ENCODE measurements at places on chromosomes 4 and X.

- no peak for DNase-seq
Observed at GRCh38 chrX:125953814-125954213, 212.3 kb downstream of the DCAF12L2 start.

- no peak for DNase-seq
Observed at GRCh38 chr4:147354237-147354636, 126.7 kb upstream of the EDNRA start.

GRCh38 chr4:40736910-40737309, 12.8 kb upstream of the NSUN7 start:
- DNase-seq, result no peak

DNA sequence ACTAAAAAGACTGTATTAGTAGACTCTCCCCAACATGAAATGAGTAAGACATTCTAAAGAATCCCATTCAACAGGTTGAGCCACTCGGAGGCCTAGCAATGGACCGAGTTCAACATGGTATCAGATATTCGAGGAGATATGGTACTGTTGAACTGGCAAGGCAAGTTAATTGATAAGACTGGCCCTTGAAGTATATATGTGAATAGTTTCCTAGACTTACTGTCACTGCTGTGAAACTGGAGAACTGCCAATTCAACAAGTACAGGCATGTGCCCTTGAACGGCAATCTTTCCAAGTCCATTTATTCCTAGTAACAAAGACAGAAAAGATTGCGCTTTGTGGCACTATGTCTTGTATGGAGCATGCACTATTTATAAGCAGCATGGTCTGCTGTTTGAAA, 24.4 kb downstream of the FAT1 start:
- no peak for DNase-seq

GRCh38 chr4:159447296-159447695, 344.4 kb downstream of the RAPGEF2 start:
- DNase-seq, result no peak

GRCh38 chr4:28176942-28177341, 1316.3 kb downstream of the STIM2 start:
- no peak for DNase-seq

DNA sequence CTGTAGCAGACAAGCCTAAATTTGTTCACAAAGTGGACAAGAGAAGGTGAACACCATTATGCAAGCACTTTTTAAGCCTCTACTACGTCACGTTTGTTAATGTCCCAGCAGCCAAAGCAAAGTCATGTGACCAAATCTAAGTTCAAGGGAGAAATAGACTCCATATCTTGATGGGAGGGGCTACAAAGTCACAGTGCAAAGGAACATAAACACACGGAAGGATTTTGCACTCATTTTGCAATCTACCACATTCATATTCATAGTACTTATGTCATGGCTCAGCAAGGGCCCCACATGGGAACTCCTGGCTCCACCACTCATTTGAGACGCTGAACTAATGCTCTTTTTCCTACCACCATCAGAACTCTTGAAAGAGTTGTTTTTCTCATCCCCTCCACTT, 139.0 kb upstream of the JADE1 start:
- no peak for DNase-seq

DNA sequence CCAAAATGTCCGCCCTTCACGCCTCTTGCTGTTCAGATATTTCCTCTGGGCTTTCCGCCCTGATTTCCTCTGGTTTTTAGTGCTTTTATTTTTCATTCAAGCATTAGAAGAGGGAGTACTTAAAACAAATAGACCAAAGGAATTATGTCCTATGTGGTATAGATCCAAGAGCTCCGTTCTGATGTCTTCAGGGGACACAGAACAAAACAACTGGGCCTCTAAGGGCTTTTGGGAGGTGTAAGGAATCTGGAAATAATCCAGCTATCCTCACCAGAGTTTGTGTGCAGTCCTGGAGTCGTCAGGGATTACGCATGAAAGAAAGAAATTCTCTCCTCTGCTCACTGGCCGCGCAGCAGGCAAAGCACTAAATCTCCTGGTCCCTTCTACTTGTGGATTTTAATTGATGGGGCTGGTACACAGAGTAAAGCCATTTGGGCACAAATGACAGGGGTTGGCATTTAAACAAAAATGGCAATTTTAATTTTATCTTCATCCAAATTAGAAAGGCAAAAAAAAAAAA, 999.2 kb downstream of the ADGRL3 start:
- DNase-seq, result no peak

DNA sequence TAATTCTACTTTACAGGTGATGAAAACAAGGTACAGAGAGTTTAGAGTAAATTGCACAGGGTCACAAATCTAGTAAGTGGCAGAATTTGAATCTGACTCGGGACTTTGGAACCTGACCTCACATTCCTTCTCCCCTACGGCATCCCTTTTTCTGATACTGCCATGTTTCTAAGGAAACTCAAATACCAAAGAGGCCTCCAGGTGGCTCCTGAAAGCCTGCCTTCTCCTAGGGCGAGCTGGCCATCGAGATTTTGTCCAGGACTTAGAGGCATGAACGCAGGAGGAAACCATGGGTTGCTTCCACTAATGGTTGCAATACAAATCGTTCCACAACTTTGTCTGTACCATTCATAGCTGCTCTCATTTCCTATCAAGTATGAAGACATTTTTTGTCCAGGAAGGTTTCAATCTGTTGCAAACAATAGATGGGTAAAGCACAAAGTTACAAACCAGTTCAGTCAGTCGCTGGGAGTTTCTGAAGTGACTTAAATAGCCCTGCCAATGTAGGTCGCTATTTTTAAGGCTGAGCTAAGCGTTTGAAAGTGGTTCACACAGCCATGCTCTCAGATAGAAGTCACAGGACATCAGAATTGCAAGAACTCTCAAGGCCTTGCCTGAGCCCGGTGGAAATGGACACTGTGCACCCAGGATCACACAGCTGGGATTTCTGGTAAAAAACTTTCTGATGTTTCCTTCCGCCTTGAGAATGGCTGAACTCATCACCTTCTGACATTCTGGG, 296.6 kb upstream of the PRPS2 start:
- no peak for DNase-seq

- no peak for DNase-seq
Observed at GRCh38 chr4:148437439-148437838, 4.8 kb downstream of the NR3C2 start.

- DNase-seq, result no peak
Observed at GRCh38 chrX:45757272-45757671, 556.6 kb upstream of the DIPK2B start.

DNA sequence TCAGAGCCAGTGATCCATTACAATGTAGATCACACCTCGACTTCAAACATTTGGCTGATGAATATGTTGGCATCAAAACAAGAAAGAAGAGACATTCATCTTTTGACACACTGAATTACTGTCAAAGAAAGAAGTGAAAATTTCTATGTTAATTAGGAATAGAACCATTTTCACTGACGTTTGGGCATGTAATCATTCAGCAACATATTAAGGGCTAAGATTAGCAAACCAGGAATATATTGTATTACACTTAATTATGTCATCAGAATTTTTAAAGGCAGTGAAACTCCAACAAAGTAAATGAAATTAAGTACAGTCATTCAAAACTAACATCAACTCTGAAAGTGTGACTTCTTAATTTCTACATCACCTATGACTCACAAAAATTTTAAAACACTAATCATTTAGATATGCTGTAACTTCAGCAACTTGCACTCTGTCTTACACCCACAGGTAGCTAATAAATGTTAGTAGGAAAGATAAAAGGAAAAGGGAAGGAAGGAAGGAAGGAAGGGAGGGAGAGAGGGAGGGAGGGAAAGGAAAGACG, 1.4 kb upstream of the SMR3A start:
- DNase-seq, result no peak

GRCh38 chr4:42397635-42398170, 415 bp downstream of the SHISA3 start:
- no peak for DNase-seq

GRCh38 chr4:152983221-152983620, 47.1 kb downstream of the FHDC1 start:
- DNase-seq, result no peak

- DNase-seq, result no peak
Observed at GRCh38 chr4:165656829-165657490, 216.1 kb upstream of the TLL1 start.

GRCh38 chrX:134801267-134801666, 143.0 kb upstream of the PLAC1 start:
- no peak for DNase-seq

- no peak for DNase-seq
Observed at GRCh38 chrX:106891762-106892460, 11.2 kb downstream of the RIPPLY1 start.

- DNase-seq, result no peak
Observed at GRCh38 chr4:89270792-89271191, 36.8 kb downstream of the GPRIN3 start.

DNA sequence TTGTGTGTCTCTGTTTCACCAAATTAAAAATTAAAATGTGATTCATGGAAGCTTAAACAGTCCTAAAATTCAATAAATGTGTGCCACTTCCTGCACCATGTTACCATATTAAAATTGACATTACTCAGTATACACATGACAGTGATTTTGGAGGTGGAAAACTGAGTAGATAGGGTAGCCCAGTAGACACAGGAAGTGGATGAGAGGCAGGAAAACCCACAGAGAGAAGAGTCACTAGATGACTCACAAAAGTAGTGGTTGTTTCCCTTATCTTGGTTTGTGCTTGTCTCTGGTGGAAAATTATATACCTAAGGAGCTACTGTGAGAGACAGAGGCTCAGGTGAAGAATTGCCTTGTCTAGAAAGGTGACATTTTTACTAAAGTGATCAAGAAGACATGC, 375.8 kb upstream of the CXorf51B start:
- no peak for DNase-seq

- no peak for DNase-seq
Observed at GRCh38 chrX:142238536-142238935, 33.4 kb upstream of the MAGEC2 start.

- no peak for DNase-seq
Observed at GRCh38 chrX:136549226-136549625, 17.2 kb downstream of the VGLL1 start.

- no peak for DNase-seq
Observed at GRCh38 chr4:128830906-128831503, 21.5 kb downstream of the JADE1 start.

DNA sequence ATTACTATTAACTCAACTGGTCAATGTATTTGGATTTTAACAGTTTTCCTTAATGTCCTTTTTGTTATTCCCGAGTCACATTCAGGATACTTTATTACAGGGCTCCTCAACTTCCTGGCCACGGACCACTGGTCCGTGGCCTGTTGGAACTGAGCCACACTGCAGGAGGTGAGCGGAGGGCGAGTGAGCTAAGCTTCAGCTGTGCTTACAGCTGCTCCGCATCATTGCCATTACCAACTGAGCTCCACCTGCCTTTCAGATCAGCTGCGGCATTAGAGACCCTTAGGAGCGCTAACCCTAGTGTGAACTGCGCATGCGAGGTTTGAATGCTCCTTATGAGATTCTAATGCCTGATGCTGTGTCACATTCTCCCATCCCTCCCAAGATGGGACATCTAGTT, 591.7 kb downstream of the CCSER1 start:
- no peak for DNase-seq

Data from activated CD8-positive, alpha-beta memory T cell treated with anti-CD3 and anti-CD28 coated beads for 1 hour (primary cell).